ENCODE measurements at places on chromosomes 12 and 14. TPM values are rescaled to one million over a fixed set of nuclear protein-coding genes. Genes with fewer than 3 reads are reported as not detected.

The LALBA gene
- not detected for total RNA-seq

GRCh38 chr14:22122829-22123560 is 449.4 kb upstream of the OR4E1 start:
- DNase-seq: no peak

DNA sequence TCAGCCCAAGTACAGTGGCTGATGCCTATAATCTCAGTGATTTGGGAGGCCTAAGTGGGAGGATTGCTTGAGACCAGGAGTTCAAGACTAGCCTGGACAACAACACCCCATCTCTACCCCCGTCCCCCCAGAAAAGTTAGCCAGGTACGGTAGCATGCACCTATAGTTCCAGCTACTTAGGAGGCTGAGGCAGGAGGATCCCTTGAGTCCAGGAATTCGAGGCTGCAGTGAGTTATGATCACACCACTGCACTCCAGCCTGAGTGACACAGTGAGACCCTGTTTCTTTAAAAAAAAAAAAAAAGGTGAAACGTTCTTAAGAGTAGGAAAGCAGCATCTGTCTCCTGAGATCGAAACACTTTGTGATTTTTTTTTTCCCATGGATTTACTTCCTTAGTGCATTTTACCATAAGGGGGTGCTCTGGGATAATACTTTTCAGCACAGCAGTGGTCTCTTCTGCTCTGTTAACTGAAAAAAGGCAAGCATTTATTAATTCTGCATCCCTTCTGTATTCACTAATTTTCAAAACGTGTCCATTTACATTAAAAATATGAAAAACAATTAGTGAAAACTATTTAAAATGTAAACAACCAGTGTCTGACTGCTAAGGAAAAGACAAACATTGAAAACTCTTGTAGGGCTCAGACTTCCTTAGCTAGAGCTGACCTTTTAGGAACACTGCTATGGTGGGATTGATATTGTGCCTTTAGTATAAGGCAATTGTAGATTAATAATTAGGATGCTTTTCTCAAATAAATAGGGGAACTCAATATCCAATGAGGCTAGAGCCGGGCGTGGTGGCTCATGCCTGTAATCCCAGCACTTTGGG is 31.2 kb upstream of the USP44 start:
- peak; percentile 22 for DNase-seq

- DNase-seq: peak; percentile 42
These were observed 565 bp downstream of the CCDC77 start for GRCh38 chr12:402029-402389.

The DNAJC22 gene
- total RNA-seq: 3.2 TPM

GRCh38 chr12:57049119-57049446 is 846 bp downstream of the MYO1A start:
- no peak for DNase-seq

- DNase-seq: no peak
These were observed 25.7 kb upstream of the GALNT9 start for GRCh38 chr12:132354982-132355680.

- DNase-seq: no peak
These were observed 29.0 kb downstream of the LGMN start for GRCh38 chr14:92719421-92719820.

The ERH gene
- 313 TPM for total RNA-seq

GRCh38 chr12:96486751-96487613 is 2.4 kb upstream of the CFAP54 start:
- DNase-seq: no peak

DNA sequence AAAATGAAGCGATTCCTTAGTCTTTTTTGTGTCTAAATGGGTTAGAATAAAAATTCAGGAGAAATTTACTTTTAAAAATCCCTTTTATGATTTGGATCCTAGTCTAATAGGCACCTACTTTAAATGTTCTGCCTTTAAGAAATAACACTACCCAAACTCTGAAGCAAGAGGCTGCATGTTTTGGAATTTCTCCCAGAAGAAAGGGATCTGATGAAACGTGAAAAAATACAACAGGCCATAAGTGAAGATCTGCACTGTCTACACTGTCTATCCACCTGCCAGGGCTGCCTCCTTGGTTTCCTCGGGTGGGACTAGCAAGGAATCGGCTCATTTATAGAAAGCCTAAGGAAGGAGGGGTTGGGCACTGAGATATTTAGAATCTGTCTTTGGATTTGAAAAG is 22.1 kb downstream of the ACVR1B start:
- no peak for DNase-seq

The CRADD gene
- 8.9 TPM for total RNA-seq

DNA sequence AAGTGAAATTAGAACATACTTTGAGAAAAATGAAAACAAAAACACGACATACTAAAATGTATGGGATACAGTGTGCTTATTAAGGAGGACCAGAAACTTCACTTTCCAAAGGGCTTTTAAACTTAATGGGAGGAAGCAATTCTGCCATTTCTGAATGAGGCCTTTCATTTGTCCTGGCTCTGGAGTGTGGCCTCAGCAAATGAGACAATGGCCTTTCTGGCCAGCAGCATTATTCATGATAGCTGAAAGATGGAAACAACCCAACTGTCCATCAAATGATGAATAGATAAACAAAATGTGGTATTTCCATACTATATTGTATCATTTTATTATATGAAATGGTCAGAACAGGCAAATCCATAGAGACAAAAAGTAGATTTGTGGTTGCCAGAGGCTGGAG is 338.6 kb downstream of the CEP128 start:
- peak; percentile 16 for DNase-seq

DNA sequence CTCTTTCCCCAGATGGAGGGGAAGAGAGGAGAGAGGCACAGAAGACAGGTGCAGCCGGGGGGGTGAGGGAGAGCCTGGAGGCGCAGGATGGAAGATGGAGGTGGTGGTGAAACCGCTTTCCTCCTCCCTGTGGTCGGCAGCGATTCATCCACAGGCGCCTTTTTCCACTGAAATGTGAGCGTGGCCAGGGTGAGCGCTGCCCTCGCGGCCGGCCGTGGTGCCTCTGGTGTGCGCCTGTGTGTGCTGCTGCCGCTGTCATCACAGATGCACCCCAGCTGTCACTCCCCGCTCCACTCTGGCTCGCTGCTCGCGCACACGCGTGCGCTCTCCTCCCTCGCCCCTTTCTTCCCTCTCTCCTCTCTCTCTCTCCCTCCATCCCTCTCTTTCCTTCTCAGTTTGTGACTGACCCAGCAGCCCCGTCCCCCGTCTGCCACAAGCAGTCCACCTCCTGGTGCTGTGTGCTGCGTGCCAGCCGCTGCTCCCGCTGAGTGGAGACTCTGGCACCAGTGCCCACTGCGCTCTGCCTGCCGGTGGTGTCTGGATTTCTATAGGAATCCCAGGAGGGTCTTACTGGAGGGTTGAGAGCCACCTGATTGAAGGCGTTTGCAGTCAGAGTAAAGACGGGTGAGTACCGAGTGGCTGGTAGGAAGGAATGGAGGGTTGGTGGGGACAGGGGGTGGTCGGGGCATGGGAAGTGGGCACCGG is at the start of gene LRTM2:
TSS of gene LRTM2 (plus strand) at position 375 of the 705 bp plus-strand sequence. CDS start 7,584 bp downstream, outside the sequence.
- DNase-seq: peak; percentile 45

The RDH5 gene
- total RNA-seq: 2.5 TPM

GRCh38 chr12:115810122-115810901 is 467.2 kb downstream of the MED13L start:
- no peak for DNase-seq

Measured in G401 (cell line).